ENCODE measurements at places on chromosomes 6 and 20.
A peak's percentile ranks its signal among the peaks of the same experiment; 100 is the strongest.

DNA sequence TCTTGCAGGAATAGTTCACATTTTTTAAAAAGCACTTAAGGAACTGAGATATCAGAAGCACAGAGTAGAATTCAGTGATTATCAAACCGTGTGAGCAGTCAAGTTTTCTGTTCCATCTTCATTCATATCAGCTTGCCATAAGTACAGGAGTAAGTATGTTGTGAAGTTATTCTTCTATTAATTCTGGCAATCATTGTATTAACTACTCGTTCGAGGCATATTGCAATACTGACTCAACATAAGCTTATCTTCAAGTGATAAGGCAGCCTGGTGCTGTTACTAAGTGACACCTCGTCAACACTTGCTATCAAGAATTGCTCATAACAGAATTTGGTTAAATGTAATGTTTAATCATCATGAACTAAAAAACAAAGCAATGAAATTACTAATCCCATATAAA is 75.7 kb upstream of the SNX9 start:
- DNase-seq: no peak

DNA sequence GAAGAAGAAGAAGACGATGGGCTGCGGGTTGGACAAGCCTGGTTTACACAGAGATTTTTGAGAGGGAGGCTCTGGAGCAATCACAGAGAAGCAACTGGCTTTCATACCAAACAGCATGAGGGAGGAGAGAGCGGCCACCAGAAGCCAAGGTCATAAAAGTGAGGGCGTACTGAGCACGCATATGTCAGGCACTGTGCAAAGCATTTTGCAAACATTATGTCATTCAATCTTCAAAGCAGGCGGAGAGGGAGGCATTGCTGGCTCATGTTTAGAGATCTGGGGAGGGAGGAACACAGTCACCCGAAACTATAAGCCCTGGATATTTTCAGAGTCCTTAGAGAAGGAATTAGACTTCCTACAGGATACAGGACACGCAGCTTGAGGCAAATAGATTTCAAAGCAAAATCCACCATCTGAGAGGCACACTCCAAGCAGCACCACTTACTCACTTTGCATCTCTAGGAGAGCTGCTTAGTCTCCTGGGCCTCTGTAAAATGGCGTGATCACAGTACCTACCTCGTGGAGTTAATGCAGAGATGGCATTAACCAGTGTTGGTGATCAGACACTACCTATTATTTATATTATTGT is 24.6 kb downstream of the RAMACL start:
- DNase-seq: no peak

DNA sequence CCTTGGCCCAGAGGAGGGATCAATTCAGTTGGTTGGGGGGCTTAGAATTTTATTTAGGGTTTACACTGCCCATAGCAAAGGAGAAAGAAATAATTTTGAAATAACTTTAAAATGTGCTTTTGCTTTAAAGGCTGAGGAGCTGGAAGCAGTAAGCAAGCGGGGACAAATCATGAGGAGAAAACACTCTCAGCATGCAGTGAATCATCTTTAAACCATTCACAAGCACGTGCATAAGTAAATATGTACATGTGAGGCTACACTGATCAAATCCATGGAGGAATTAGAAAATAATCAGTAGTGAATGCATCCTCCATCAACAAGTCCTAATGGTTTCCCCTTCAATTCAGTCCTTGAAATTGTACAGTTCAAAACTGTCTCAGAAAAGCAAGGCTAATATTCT is 181.0 kb downstream of the MTFR2 start:
- DNase-seq: peak; percentile 72

DNA sequence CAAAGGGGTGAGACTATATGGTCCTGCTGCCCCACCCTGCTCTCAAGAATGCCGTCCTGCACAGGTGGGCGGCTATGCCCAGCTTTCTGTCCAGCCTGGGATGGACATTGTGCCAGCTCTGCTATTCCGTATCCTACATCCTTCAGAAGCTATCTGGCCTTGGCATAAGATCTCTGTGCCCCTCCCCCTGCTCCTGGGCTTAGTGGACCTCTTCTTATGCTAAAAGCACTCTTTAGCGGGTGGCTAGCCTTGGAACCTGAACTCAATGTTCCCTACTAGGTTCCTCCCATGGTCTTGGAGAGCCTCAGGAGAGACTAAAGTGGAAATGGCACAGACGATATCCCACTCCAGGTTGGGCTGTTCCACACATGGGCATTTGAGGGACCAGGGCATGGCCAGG is 22.5 kb downstream of the SCUBE3 start:
- DNase-seq: no peak

- peak; percentile 64 for DNase-seq
These were observed 6.5 kb upstream of the SLC24A3 start for GRCh38 chr20:19205981-19206396.

DNA sequence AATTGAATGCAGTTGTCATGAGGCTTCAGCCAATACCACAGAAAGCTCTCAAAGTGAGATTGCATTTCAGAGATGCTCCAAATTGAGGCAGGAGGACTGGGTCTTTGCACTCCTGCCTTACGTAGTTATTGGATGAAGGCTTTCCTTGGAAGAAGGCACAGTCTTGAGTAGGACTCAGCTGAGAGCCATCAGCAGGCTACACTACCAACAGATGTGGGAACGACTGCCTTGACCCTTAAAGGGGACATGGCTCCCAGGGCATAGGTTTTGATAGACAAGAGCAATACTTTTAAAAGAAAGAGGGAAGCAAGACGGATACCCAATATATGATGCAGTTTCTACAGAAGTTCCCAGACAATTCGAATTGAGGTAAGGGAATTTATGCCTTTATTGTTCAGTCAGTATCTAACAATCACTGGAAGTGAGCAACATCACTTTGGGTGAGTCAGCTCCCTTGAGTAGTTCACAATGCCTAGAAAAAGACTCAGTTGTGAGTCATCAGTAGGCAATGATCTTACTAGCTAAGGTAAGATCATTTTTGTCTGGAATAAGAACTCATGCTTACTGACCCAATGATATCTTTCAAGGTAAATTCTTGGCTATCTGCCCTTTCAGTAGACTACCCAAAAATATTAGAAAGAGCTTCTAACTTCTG is 390.8 kb downstream of the GJA1 start:
- peak; percentile 97 for DNase-seq

DNA sequence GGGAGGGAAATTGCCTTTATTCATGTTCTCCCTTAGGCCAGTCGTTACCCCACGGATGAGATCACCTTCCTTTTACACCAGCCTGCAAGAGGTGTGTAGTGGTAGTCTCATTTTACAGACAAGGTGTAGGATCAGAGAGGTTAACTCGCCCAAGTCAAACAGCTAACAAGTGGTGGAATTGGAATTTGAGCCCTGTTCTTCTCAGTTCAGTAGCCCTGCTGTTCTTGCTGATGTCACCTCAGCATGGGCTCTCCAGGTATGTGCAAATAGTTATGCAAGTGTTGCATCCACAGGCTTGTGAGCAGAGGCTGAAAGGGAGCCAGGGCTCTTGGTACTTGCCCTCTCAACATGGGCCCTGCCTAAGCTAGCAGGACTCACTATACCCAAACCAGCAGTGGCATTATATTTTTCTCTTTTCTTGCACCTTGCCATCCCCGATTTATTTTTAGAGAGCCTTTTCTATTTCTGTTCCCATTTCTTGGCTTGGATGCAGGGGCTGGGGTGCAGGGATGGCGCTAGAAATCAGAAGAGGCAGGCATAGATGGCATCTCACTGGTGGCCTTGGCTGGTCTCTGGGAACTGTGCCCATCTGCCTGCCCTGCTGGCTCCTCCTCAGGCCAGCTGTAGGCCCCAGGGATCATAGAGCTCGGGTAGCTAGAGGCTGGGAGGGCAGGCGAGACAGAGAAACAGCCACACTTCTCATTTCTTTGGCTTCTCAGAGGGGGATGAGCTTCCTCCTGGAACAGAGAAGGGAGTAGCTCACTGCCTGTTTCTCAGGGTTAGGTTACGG is 18.2 kb downstream of the PPARD start:
- DNase-seq: peak; percentile 85

DNA sequence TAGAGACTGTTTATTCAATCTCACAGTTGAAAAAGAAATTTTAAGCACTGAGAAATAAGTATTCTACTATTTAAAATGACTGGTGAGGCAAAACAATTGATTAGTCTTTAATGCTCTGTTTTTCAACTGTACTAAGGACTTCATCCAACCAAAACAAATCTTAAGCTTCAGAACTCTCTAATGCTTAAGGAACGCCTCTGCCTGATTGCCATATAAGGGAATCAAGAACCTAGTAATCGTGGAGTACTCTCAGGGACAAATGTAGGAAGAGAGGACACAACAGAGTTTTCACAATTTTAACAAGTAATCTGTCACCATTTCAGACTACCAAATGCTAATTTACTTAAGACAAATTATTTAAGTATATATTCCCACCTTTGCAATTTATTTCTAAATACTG is 16.1 kb downstream of the FBXO30 start:
- DNase-seq: no peak

DNA sequence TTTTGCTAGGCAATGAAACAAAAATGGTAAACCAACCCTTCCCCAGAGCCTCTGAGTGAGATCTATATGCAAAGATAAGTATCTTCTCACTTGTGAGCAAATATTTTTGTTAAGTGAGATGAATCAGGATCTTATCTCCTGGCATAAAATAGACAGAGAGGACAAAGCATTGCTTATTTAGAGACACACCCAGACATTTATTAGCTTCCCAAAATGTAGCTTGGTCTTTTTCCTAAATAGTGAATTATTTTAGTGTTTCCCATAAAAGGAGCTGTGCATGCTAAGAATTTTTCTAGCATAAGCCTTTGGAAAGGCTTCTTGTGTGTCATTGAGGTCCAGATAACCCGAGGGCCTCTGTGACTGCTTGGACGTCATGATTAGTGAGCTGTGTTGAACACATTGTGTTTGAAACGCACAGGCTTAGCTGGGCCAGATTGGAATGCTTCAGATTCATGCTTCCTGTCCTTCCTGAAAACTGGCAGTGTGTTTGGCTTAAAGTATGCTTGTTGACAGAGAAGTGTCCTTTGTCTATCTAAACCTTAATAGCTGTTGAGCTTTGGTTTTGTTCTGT is 16.5 kb downstream of the MTHFD1L start:
- DNase-seq: peak; percentile 86

- DNase-seq: peak; percentile 31
These were observed 62.7 kb upstream of the ELOVL5 start for GRCh38 chr6:53411451-53411850.

- peak; percentile 56 for DNase-seq
These were observed 19.0 kb upstream of the TLDC2 start for GRCh38 chr20:36856691-36857635.

DNA sequence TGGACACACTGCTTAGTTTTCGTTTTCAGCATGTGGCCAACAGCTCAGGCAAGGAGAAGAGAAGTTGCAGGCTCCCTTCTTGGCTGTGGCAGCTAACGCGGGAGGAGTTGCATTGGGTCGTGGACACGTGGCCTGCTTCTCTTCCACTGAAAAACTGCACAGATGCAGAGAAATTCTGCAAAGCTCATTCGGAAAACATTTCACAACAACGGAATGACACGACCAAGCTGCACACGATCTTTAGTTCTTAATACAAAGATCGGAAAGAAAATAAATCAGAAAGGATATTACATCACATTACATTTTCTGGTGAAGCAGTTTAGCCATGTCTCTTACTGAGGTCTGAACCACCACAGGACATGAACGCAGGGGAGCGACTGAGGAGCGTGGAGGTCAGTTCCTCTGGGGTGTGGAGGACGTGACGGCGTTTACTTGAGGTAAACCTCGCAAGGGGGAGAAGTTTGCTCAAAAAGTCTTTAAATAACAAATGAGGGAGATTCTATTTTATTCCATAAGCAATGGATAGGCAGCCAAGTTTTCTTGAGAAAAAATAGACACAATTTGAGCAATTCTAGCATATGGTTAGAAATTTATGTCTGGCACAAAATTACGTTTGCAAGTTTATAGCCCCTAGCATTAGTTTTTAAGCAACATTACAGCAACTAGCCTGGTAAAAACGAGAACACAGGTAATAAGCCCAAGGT is 178.3 kb downstream of the THBS2 start:
- no peak for DNase-seq

DNA sequence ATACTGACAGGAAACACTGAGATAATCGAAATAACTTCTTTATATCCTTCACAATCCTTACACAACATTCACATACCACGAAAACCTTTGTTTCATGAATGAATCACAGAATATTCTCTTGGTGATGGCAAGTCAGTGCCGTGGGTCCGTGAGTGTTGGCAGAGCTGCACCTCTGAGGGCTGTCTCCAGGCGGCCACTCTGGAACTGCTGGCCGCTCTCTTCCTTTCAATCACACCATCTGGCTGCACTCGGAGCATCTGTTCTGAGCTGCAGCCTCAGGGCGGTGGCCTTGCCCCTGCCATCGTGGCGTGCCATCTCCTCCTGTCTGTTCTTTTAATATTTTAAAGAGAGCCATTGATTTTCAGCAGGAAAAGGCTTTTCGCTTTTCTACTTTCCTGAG is 129.4 kb upstream of the AFDN start:
- peak; percentile 28 for DNase-seq

DNA sequence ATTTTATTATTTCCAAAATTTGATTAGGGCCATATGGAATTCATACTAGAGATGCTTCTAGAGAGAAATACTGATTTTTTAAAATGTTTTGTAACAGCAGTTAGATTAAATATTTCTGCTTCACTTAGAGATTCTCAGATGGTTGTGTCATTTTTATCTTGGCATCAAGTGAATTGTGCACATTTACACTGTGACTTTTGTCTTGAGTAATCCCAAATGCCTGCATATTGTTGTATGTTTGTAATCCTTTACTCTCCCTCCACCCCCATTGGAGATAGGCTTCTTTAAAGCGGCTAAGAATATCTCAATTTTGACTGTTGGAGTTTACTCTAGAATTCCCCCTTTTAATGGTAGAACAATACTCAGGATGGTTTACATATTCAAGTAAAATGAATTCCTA is 19.0 kb downstream of the STX16 start:
- no peak for DNase-seq

DNA sequence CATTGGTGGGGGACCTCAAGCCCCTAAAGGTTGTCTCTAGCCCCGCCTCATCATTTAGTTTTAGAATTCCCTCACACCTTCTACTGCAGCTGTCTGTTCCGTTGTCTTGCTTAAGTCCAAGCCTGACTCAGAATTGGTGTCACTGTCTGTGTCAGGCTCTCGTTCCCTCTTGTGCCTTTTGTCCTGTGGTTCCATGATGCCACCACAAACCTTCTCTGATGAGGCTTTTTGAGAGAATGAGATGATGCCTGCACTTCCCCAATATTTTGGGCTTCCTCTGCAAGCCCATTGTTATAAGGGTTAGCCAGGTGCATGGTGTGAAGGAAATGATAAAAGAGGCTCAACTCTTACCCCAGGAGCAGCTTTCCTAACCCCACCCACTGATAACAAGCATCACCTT is 8.1 kb upstream of the AKIRIN2 start:
- no peak for DNase-seq

DNA sequence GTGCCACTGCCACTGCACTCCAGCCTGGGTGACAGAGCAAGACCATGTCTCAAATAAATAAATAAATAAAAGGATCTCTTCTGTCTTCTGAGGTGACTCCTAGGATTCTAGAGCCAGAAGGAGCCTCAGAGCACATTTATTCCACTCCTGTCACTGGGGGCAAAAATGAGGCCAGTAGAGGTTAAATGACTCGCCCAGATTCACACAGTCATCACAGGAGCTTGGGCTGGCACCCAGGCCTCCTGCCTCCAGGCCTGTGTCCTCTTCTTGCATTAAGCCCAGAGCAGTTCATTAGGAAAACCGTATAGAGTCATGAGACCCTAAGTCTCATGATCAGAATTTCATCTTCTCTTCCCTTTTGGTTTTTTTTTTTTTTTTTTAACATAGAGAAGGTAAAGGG is 243.3 kb downstream of the NRN1 start:
- no peak for DNase-seq

GRCh38 chr6:160795721-160796120 is 93.7 kb downstream of the PLG start:
- peak; percentile 86 for DNase-seq
